Cerebellar nuclear complex (tissue), 1 donor: ENCODE measurements at places on chromosomes 7 and 10.

GRCh38 chr7:484356-485101 is 35.1 kb downstream of the PDGFA start:
- no peak for DNase-seq

DNA sequence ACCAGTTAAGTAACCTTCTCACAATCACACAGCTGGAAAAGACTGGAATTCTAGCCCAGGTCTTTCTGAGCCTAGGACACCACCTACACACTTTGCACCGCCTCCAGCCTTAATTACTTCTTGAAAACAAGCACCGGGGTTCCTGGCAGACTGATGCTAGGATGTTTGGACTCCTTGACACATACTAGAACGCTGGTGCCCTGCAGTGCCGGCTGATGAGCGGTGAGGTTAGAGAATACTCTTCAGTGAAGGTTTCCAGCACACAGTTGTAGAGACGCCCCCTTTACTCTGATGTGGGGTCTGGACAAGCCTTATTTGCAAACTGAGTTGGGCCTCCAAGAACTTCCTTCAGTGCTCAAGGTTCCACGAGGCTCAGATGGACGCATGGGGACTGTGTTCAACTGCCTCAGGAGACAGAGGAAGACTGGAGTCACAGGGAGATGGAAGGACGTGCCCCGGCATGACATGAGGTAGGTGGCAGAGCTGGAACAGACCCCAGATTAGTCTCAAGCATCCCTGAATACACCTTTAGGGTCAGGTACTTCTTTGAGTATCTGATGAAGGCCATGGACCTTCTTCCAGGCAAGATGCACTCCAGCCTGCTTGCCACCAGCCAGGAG is 89.6 kb downstream of the COBL start:
- no peak for DNase-seq

GRCh38 chr7:148699024-148699781 is 500 bp downstream of the CUL1 start:
- DNase-seq = no peak

DNA sequence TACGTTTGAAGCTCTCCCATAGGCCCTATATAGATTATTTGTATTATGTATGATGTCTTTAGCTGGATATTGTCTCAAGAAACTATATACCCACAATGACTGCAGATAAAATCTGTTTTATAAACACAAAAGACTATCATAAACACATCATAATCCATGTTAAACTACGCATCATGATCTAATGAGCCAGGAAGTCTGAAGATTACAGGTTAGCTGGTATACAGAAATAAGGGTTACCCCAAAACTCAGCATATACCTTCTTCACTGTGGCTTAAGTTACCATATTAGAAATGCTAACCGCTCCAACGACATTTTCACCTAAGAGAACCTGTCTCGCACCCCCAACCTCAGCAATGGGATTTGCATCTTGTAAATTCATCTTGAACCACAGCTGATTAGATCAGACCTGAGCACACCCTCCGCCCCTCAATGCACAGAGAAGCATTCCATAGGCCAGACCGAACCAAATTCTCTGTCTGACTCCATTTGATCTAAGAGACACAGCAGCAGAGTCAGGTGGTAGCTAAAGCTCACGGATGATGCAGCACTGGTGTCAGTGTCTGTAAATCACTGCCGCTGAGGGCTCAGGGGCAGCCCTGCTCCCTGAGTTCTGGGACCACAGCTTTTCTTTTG is 124.9 kb downstream of the NPY start:
- DNase-seq = no peak

GRCh38 chr7:103009466-103010185 is 65.0 kb downstream of the FBXL13 start:
- no peak for DNase-seq

GRCh38 chr10:113754768-113755167 is 3.3 kb downstream of the PLEKHS1 start:
- no peak for DNase-seq
